ENCODE measurements at places on chromosomes 2 and 18. TPM values are rescaled to one million over a fixed set of nuclear protein-coding genes. Genes with fewer than 3 reads are reported as not detected.

The SP5 gene
- total RNA-seq: 0.64 TPM

The SLC14A1 gene
- 1.2 TPM for total RNA-seq

The XDH gene
- 0.08 TPM for total RNA-seq

The ITGB6 gene
- total RNA-seq: 0.08 TPM

The G6PC2 gene
- total RNA-seq: not detected

The DSC2 gene
- total RNA-seq: 2.7 TPM

DNA sequence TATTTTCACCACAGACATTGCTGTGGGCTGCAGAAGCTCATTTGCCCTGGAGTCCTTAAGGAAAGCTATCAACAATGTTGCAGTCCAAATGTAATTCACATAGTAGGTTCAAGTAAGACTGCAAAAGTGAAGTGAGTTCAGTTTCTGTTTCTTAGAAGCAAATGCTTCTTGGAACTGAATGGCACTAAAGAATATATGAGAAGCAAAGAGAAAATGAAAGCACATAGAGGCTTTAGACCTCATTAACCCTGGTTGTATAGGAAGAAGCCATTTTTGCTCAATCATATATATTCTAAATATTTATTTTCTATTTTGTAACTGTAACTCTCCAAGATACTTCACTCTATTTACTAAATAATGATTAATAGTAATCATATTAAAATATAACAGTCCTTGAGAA, 292.0 kb downstream of the ZNF804A start:
- H3K4me1 ChIP-seq: no peaks in the 10 kb centered on the region
- no peak overlapping the region for H3K27ac ChIP-seq
- H3K4me3 ChIP-seq: no peak overlapping the region

GRCh38 chr2:192051533-192051932, 143.2 kb downstream of the TMEFF2 start:
- H3K27me3 ChIP-seq: no peaks in the 10 kb centered on the region
- H3K36me3 ChIP-seq: no peaks in the 10 kb centered on the region
- H3K27ac ChIP-seq: no peak overlapping the region

GRCh38 chr2:1884933-1885580, 140.7 kb upstream of the PXDN start:
- no peak for DNase-seq
- no peaks in the 10 kb centered on the region for H3K36me3 ChIP-seq
- peaks cover 2% of the 10 kb centered on the region for H3K4me1 ChIP-seq

- H3K27ac ChIP-seq: no peak overlapping the region
- H3K27me3 ChIP-seq: no peaks in the 10 kb centered on the region
- no peaks in the 10 kb centered on the region for H3K4me1 ChIP-seq
- no peaks in the 10 kb centered on the region for H3K36me3 ChIP-seq
- DNase-seq: no peak
These were observed 35.9 kb downstream of the CAMKMT start for GRCh38 chr2:44397447-44398175.

- no peaks in the 10 kb centered on the region for H3K27me3 ChIP-seq
- H3K36me3 ChIP-seq: no peaks in the 10 kb centered on the region
- H3K4me1 ChIP-seq: no peaks in the 10 kb centered on the region
- no peak overlapping the region for H3K4me3 ChIP-seq
- no peak overlapping the region for H3K27ac ChIP-seq
These were observed 19.9 kb upstream of the DNAH6 start for GRCh38 chr2:84496386-84496785.

DNA sequence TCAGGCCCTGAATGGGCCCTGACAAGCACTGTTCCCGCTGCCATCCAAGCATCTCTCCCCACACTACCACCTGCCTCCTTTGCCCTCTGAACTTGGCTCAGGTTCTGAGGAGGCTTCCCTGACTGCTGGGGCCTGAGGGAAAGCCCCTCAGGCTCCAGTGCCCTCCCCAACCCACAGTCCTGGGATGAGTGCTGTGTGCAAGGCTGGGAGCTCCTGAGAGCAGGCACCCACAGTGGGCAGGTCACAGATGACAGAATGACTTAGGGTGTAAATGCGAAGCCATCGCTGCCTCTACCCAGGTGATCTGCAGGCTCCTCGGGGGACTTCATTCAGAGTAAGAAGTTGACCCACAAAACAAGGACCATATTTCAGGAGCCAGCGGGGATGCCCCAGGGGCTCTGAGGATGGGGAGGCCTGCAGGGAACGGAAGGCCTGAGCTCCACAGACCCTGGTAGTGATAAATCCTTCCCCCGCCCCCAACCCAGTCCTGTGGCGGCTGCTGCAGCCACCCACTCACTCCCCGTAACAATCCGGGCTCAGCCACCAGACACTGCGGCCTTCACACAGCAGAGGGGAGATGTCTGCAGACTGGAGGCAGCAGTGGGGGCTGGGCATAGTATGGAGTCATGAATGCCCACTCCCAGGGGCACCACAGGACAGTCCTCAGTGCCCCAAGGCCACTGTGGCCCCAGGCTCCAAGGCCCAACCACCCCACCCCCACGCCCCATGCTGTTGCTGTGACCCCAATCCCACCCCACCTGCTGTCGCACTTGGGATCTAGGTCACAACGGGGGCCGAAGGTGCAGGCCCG, 8.9 kb downstream of the BIN1 start:
- peaks cover 18% of the 10 kb centered on the region for H3K4me1 ChIP-seq
- no peak overlapping the region for H3K4me3 ChIP-seq
- no peaks in the 10 kb centered on the region for H3K27me3 ChIP-seq
- DNase-seq: no peak
- no peak overlapping the region for H3K27ac ChIP-seq

GRCh38 chr18:3453540-3454364, 3.8 kb downstream of the TGIF1 start:
- peaks cover 26% of the 10 kb centered on the region for H3K36me3 ChIP-seq
- peak overlapping the region; percentile 100 for H3K27ac ChIP-seq
- no peak for DNase-seq
- H3K4me1 ChIP-seq: peaks cover 41% of the 10 kb centered on the region

- H3K4me1 ChIP-seq: no peaks in the 10 kb centered on the region
- no peak overlapping the region for H3K27ac ChIP-seq
- no peak overlapping the region for H3K4me3 ChIP-seq
- no peak for DNase-seq
These were observed 40.0 kb downstream of the NAPG start for GRCh38 chr18:10565835-10566234.
